ENCODE measurements at places on chromosomes 11 and 22.

GRCh38 chr11:73995731-73996130, 13.1 kb upstream of the UCP2 start:
- DNase-seq, result no peak

DNA sequence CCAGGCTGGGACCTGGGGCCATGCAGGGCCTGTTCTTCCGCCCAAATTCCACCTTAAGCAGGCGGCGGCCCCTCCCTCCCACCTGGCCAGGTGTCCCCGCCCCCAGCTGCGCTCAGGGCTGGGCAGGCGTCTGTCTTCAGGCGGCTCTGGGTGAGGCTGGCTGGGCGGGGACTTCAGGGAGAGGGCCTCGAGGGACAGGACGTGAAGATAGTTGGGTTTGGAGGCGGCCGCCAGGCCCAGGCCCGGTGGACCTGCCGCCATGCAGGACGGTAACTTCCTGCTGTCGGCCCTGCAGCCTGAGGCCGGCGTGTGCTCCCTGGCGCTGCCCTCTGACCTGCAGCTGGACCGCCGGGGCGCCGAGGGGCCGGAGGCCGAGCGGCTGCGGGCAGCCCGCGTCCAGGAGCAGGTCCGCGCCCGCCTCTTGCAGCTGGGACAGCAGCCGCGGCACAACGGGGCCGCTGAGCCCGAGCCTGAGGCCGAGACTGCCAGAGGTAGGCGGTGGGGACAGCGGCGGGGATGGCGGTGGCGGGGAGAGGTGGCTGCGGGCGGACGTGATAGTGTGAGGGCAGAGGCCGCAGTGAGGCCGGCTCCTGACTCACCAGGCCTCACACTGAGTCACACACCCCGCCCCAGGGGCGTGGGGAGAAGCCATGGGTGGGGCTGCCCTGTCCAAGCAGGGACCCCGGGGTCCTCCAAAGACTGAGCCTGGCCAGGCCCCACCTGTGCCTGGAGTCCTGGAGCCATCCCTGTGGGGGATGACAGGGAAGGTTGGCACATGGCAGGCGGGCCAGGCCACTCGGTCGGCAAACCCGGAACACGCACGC, at the start of gene PKP3:
Gene PKP3 (plus strand): TSS at position 176 of the 824 bp plus-strand sequence. CDS start 84 bp downstream, at position 260.
- DNase-seq, result no peak

DNA sequence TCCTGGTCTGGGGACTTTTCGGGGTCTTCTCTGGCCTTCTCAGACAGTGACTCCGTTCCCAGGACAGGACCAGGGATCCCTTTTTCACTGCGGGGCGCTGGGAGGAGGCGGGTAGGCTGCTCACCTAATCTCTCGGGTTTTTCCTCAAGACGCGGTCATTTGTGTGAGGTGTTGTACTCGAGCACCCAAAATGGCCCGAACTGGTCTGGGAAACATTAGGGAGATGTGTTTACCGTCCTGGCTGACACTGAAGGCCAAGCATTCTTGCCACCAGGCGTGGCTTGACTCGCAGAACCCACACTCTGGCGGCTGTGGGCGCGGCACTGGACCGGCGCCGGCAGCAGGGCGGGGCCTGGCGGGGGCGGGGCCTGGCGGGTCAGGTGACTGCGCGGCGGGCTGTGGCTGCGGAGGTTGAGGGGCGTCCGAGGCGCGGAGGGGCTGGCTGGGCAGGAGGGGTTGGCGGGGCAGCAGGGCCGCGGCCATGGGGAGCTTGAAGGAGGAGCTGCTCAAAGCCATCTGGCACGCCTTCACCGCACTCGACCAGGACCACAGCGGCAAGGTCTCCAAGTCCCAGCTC, at the start of gene SWAP70:
Gene SWAP70 (plus strand): TSS at position 379 of the 577 bp plus-strand sequence. CDS start 103 bp downstream, at position 482.
- DNase-seq, result peak; percentile 68

GRCh38 chr11:619628-620050, 3.9 kb upstream of the IRF7 start:
- DNase-seq, result no peak

GRCh38 chr22:16973591-16974297, 34.3 kb downstream of the GAB4 start:
- DNase-seq, result no peak

- no peak for DNase-seq
Observed at GRCh38 chr11:126683766-126684728, 316.5 kb downstream of the KIRREL3 start.

DNA sequence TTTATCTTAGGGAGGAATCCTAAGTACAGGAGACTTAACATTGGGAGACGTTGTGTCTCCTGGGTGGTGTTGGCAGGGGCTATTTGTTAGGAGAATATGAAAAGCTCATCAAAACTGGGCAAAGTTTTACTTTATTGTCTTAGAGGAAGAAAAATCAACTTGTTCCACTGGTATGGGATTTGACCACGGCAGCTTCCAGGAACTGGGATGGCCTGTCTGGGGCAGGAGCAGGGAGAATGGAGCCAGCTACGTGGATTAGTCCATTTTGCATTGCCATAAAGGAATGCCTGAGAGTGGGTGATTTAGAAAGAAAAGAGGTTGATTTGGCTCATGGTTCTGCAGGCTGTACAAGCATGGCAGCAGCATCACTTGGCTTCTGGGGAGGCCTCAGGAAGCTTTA, 198.4 kb downstream of the ADAMTS15 start:
- DNase-seq, result no peak

GRCh38 chr11:6557761-6558674, 45.4 kb downstream of the RRP8 start:
- peak; percentile 61 for DNase-seq

GRCh38 chr11:64770120-64770519, 8.2 kb downstream of the SF1 start:
- DNase-seq, result no peak

GRCh38 chr11:75659836-75660235, 9.0 kb downstream of the MAP6 start:
- no peak for DNase-seq

DNA sequence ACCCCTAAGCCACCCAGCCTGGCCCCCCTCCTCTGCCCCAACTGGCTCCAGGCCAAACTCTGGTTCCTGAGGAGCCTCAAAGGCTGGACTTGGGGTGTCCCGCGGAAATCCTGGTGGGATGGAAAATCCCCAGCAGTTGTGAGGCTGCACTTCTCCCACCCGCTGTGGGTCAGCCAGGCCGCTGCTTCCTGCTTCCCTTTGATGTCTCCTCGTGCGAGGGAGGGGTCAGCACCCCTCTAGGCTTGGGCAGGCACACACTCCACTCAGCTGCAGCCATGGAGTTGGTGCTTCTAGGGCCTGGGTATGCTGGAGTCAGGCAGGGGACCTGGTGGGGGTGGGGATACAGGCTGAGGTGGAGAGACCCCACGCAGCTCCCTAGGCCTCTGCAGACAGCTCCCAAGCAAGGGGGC, 12.0 kb downstream of the KCNQ1OT1 start:
- DNase-seq, result no peak

- no peak for DNase-seq
Observed at GRCh38 chr11:87304412-87304811, 266.7 kb downstream of the TMEM135 start.

DNA sequence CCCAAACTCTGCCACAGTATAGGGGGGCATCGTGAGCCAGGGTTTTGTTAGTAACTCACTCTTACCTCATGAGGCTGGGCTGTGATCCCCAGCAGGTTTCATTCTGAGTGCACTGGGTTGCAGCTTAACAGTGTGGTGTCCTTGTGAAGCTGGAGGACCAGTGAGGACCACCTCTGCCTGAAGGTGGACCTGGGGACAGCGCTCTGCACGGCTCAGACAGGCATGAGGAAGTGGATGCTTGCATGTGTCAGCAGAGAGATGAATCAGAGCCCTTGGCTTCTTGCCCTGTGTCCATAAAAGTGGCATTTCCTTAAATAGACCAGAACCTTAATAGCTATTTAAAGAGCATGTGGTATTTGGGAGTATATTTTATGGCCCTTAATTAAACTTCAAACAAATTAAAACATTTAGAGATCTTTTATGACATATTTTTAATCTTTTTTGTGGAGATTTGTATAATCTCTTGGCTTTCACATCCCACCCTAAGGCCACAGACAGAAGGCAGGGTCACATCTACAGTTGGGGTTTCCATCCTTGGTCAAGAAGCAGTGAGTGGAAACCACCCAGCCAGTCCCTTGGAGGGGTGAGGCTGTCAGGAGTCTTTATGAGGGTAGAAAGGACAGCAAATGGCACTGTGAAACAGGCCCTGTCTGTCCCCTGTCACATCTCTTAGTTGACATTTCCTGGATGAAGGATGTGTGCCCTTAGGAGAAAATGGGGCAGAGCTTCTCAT, 24.8 kb upstream of the ADORA2A start:
- peak; percentile 66 for DNase-seq

- no peak for DNase-seq
Observed at GRCh38 chr11:110795112-110795624, 82.9 kb upstream of the ARHGAP20 start.

DNA sequence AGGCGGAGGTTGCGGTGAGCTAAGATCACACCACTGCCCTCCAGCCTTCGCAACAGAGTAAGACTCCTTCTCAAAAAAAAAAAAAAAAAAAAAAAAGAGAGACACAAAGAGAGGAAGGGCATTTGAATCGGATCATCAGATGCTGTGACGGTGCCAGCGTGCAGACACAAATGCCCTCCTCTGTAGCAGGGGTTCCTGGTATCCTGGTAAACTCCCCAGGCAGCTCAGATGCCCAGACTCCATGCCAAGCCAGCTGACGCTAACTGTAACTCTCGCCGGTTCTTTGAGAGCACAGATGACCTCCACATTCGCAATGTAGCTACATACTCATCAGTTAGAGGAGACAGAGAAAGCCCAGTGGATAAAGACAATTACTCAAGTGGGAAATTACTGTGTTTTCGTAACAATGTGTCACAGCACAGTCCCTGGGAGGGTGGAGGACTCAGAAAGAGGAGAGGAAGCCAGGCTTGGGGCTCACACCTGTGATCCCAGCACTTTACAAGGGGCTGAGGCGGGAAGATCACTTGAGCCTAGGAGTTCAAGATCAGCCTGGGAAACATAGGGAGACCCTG, 153.1 kb downstream of the BRD1 start:
- DNase-seq, result no peak

DNA sequence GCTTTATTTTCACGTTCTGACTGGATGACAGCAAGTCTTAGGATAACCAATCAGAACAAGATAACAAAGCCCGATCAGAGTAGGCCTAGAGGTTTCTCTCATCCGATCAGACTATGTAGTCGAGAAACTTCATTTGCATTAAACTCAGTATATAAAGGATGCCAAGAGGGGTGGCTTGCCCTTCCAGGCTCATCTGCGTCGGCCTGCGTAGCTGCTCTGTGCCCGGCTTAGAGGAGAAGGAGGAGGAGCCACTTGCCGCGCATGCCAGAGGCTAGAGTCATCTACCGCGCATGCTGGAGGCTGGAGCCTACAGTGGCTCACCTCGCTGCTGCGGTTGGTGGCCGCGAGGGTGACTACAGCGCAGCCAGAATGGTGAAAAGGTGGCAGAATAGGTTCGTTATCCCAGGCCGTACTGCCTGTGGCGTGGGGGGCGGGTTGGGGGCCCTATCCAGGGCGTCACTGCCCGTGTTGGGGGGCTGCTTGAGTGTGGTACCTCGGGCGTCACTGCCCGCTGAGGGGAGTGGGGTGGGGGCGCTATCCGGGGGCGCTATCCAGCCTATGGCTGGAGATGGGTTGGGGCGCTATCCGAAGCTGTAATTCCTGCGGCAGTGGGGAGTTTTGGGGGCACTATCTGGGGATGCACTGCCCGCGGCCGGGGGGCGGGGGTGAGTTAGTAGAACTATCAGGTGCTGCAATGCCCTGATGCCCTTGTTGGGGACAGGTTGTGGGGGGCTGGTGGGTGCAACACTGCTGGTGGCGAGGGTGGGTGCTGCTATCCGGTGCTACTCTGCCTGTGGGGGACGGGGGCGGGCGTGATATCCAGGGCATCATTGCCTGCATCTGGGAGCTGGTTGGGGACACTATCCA, at the start of gene RFPL2:
Gene RFPL2 (minus strand): TSS at position 218 of the 867 bp plus-strand sequence. CDS start 2,622 bp downstream, outside the sequence.
- peak; percentile 70 for DNase-seq

DNA sequence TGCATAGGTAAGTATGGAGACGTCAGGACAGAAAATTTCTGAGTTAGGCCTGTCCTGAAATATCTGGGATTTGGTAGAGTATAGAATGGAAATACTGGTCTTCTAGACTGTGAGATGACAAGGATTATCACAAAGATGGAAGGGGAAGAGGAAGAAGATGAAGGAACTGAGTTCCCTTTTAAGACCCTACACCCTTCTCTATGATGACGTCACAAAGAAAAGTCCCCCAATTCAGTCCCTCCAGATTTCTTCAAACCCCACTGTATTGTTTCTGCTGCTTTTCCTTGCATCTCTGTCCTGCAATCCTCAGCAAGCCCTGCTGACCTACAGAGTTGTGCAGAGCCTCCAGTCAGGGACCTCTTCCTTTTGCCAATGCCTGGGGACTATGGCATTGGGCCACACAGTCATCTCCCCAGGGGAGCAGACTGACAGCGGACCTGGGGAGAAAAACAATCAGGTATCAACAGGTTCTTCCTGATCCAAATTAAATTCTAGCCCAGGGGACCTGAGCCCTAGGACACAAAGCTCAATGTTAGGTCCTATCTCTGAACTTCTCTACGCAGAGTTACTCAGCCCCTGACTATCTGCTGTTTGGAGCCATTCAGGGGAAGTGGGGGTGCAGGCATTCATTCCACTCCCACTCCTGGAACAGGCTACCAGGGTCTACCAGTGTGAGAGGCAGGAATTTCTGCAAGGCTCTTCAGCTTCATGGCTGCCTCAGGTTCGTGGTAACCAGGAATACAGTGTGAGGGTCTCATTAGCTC, 49.2 kb upstream of the POU2AF1 start:
- no peak for DNase-seq

- DNase-seq, result peak; percentile 67
Observed at GRCh38 chr11:62398011-62398994, 20.5 kb upstream of the SCGB1A1 start.

- DNase-seq, result no peak
Observed at GRCh38 chr11:110268441-110268840, 28.0 kb downstream of the RDX start.

GRCh38 chr11:61546663-61547062, 34.2 kb downstream of the SYT7 start:
- DNase-seq, result no peak

- DNase-seq, result no peak
Observed at GRCh38 chr11:115207916-115208315, 296.3 kb downstream of the CADM1 start.

GRCh38 chr11:61173456-61173855, 12.2 kb upstream of the VPS37C start:
- DNase-seq, result no peak

DNA sequence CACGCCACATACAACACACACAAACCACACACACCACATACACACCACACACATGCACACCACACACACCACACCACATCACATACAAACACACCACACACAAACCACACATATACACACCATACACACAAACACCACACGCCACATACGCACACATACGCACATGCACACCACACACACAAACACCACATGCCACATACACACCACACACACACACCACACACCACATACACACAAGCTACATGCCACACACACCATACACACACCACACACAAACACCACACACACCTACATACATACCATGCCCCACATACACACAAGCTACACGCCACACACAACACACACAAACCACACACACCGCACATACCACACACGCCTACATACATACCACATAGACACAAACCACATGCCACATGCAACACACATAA, 15.7 kb upstream of the TH start:
- no peak for DNase-seq
